ENCODE measurements at places on chromosomes 7 and 10.

DNA sequence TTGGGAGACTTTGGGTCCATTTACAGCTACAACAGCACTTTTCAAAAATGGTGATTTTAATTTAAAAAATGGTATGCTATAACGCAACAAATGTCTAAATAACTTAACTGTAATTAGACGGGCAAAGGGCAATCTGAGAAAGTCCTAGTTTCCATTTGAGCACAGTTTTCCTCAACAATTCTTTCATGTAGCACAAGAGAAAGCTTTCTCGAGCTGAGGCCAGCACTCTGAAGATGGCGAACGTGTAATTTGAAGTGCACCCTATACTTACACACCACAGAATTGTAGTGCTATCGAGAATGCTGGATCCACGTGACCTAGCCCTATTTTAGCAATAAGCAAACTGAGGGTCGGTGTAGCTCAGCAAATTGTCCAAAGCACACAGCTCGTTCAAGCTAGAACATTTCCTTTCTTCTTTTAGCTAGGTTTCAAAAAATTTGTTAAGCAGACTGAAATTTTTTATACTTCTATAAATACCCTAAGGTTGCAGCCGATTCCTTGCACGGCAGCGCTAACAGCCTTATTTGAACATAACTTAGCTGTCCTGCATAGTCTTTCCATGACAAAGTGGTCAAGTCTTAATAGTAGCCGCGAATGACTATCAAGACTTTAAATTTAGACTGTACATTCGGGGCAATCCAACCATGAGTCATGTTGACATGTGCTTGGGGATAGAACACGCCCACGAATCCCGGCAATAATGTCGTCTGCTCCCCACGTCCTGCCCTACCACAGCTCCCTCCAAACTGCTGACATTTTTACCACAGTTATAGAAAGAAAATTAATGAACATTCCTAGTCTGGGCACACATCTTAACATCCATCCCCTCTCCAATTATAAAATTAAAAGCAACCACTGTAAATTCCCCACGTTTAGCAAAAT is 10.0 kb downstream of the KLF6 start:
- peak; percentile 68 for DNase-seq

GRCh38 chr10:116699049-116699448 is 43.3 kb downstream of the HSPA12A start:
- no peak for DNase-seq

DNA sequence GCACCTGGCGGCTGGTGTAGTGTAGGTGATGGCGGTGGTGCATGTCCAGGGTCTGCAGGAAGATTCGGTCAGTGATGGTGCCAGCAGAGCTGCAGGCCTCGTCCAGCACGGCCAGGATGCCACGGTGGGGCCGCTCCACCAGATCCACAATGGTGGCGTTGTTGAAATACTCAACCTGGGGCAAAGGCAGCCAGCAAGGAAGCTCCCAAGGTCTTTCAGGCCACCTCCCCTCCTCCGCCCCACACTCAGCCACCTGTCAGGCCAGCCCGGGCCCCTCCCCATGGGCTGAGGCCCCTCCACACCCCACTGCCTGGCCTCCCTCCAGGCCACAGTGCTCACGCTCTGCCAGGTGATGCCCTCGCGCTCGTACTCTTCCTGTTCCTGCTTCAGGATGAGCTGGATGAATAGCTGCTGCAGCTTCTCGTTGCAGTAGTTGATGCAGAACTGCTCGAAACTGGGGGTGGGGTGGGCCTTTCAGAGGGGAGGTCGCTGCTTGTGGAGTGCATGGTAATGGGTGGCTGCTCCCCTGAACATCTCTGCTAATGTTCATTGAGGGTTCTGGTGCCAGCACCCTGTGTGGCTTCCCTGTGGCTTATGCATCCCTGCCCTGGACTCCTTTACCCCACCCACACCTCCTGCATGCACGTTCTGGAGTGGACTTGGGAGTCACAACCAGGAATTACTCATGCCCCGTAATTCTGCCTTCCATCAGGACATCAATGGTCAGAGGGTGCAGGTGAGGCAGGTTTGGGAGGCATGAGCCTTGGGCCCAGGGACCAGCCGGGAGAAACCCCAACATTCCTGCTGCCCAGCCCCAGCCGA is 8.9 kb downstream of the MYO1G start:
- no peak for DNase-seq

DNA sequence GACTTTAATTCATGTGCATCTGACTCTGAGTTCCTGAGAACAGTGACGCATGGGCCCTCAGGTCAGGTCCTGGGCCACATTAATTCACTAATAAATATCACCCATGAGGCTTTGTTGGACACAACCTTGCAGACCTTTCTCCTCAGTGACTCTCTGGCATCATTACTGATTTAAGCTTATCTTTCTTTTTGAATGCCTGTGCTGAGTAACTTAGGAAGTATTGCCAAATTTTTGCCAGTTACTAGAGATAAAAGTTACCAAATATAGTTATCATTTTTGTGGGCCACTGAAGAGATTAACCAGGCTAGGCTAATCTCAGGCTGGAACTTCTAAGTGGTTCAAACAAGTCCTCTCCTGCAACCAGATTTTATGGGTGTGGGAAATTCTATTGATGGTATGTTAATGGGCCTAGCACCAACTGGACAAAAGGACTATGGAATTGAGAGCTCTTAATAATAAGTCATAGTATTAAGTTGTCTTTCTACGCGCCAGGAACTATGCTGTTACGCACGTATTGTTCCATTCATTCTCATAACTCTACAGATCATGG is 28.8 kb upstream of the PRTFDC1 start:
- DNase-seq = no peak

- DNase-seq = peak; percentile 51
Measured at GRCh38 chr10:99172128-99172738, 63.4 kb downstream of the HPSE2 start.

GRCh38 chr7:29915481-29916215 is 74.0 kb downstream of the SCRN1 start:
- no peak for DNase-seq
